ENCODE measurements at places on chromosomes 12 and 14.
A peak's percentile ranks its signal among the peaks of the same experiment; 100 is the strongest.

- DNase-seq: no peak
Observed at GRCh38 chr12:61095111-61095510, 1165.1 kb upstream of the USP15 start.

GRCh38 chr12:68378872-68379606, 46.9 kb upstream of the MDM1 start:
- peak; percentile 50 for DNase-seq

DNA sequence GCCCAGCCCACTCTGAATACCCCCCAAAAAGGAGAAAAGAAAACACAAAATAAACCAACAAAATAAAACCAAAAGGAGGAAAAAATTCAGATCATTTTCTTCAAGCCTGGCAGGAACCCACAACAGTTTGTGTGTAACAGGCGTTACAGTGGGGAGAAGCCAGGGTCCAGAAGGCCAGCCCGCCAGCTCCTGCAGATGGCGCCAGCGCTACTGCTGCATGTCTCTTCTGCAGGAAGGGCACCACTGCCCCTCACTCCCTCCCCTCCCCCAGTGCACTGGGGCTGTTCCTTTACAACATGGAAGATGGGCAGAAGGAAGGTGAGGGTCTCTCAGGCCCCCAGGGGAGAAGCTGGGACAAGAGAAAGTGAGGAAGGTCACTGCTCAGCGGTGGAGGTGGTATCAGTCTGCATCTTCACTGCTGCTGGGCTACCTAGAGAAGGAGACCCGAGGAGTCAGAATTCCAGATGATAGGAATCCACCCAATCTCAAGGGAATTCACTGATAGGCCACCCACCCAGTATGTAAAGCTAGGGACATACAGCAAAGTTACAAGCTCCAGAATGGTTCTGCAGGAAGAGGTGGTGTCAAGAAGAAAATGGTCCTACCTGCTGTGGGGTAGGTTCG, 2.3 kb upstream of the NOP2 start:
- DNase-seq: no peak

DNA sequence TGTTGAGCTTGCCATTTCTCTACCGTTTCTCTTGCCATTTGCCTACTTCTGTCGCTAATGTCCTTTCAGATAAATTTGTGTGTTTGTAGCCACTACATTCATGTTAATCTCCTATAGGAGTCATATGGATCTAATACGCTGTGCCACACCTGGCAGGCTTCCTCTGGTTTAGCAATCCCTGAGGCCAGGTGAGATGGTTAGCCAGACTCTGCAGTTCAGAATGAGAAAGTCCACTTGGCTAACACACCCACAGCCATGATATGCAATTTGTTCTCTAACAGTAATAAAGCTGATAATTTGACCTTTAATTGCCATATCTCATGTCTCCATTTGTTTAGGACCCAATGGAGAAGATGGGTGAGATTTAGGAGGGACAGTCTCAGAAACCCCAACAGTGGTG, 1261.6 kb upstream of the TMEM132C start:
- no peak for DNase-seq

DNA sequence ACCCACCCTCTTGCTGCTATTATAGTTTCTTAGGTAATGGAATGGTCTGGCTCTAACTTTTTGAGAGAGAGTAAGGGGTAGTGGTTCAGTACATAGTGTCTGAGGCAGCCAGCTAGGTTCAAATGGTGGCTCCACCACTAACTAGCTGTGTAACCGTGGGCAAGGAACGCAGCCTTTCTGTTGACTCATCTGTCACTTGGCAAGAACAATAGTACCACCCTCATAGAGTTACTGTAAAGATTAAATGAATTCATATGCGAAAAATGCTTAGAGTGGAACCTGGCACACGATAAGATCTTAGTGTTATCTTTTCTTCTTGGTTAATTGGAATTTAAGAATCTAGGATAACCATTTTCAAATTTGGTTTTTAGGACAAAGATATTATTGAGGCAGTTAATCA, 14.0 kb downstream of the CCDC62 start:
- no peak for DNase-seq

DNA sequence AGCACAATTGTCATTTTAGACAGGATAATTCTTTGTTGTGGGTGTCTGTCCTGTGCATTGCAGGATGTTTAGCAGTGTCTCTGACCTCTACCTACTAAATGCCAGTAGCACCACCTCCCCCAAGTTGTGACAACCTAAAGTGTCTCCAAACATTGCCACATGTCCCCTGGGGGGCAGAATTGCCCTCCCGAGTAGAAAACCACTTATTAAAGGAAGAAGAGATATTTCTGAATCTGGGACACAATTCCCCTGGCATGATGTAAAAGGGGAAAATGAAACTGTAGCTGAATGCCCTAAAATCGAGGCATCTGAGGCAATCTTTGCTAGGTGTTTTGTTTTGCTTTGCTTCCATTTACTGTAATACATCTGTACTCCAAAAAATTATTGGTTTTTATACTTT, 116.8 kb upstream of the NAP1L1 start:
- no peak for DNase-seq

- no peak for DNase-seq
Observed at GRCh38 chr12:132360906-132361777, 31.8 kb upstream of the GALNT9 start.

DNA sequence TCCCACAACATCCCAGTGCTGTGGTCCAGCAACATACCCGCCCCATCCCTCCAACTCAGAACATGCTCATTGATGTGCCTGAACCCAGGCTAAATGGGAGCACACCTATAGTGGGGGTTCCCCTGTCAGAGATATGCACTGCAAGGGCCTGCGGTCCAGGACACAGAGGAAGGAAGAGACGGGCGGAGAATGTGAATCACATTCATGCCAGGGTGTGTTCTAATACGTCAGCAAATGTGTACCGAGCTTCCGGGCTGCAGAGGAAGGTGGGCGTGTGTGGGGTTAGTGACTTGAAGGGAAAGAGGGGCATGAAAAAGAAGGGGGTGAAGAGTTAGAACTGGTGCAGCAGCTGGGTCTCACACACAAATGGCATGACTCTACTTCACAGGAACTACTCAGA, 83.7 kb downstream of the DPF3 start:
- no peak for DNase-seq

All from hematopoietic multipotent progenitor cell treated with erythropoietin and hydrocortisone succinate and interleukin-3 and kit ligand, for 17 days (in vitro differentiated cells).